ENCODE measurements at places on chromosomes 6 and 20. TPM values are rescaled to one million over a fixed set of nuclear protein-coding genes. Genes with fewer than 3 reads are reported as not detected.

The COL19A1 gene
- 0.04 TPM for total RNA-seq

DNA sequence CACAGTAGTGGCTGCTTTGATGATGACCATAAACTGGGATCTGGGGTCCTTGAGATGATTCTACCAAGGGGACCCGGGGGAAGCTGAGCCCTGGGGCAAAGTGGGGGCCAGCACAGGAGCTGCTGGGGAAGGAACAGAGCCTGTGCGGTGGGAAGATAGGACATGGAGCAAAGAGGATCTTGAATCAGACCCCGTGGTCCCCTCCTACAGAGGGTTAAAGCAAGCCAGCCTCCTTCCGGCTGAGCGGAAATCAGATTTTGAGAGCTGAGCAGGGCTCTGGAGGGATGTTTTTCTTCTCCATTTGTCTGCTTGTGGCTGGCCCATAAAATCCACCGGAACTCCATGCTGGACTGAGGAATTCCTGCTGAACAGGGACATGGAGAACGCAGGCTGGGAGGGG is 10.1 kb upstream of the TCF15 start:
- ATAC-seq = no peak

DNA sequence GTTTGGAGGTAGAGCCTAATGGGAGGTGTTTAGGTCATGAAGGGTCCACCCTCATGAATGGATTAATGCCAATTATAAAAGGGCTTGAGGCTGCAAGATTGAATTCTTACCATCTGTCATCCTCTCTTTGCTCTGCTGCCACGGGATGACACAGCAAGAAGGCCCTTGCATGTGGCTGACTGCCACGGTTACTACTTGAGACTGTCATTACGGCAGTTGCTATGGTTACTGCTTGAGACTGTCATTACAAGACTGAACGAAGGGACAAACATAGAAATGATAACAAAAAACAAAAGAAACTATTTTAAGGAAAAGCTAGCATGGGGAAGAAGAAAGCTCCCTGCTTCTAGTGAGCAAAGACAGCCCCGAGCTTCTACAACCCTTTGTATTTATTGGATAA is 715.0 kb downstream of the TFAP2A start:
- no peak for ATAC-seq

DNA sequence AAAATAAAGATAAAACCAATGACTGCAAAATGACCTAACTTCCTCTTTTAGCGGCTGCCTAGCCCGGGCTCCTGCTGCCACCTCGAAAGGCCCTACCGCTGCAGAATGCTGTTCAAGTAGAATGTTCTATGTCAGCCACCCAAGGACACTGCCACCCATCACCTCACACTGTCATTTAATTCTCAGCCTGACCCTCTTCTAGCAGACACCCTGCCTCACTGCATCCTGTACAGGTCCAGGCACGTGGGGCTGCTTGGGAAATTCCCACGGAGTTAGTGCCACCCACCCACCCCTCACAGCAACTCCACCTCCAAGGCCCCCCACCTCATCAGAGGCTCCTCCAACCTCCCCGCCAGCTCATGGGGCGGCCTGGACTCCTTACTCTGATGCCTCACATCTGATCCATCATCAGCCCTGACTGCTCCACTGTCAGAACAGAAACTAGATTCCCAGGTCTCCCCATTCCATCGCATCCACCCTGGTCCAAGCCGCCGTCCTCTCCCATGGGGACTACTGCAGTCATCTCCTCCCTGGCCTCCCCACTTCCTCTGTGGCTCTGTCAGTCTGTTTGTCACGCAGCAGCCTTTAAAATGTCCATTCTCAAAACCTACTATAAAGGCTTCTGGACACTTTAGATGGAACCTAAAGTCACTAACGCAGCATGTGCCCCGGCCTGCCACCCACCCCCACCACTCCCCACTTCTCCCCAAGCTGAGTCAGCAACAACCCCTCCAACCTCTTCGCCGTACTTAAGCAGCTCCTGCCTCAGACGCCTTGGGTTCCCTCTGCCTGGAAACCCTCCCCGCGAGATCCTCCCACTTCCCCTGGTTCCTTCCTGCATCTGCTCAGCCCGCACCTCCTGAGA is 17.0 kb downstream of the NFATC2 start:
- no peak for ATAC-seq

The MAP1LC3A gene
- total RNA-seq = 7.0 TPM

DNA sequence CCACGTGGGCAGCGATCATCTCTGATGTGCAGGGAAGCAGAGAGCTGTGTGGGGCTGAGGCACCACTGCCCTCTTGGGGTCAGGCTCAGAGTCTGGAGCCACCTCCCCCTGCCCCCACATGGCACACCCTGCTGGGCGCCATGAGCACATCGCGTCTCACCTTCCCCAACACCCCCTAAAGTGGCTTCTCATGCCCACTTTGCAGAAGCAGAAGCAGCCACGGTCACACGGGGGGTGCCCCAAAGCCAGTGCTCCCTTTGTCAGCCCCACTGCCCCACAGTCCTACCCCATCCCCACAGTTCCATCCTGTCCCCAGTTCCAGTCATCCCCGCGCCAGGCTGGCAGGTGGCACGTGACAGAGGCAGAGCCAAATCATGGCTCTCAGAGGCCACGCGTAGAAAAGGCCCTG is 19.5 kb downstream of the SDCBP2 start:
- ATAC-seq = no peak

The ABT1 gene
- 14.6 TPM for total RNA-seq

DNA sequence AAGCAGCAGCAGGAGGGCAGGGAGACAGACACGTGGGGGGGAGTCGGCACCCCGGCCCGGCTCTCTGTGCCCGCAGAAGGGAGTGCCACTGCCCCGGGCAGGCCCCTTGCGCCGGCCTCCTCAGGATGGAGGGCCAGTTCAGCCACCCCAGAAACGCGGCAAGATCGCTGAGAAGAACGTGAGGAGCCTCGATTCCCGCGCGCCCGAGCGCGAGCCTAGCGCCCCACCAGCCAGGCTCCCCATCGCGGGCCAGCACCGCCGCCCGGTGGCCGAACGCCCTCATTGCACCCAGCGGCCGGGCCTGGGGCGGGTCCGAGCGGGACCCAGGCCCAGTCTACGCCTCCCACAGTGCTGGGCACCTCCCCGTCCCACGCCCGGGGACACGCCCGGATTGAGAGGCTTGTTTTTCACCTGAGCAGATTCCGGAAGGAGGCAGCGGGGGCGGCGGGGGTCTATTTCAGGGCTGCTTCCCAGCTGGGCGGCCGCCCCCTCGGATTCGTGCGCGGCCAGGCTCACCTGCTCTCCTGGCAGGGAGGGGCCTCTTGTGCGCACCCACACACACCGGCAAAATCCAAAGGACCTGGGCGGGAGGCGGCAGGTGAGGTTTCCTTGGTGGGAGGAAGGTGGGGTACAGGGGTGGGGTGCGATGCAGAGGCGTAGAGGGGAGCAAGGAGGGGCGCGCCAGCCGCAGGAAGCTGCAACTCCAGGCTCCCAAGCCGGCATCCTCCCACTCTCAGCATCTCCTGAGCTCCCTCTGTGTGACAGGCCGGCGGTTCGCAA is 9.0 kb upstream of the GRM4 start:
- ATAC-seq = peak; percentile 74

- ATAC-seq = peak; percentile 23
Measured at GRCh38 chr6:37704066-37704465, 6.4 kb upstream of the MDGA1 start.

- ATAC-seq = peak; percentile 70
Measured at GRCh38 chr6:140572129-140572528, 1197.7 kb upstream of the CITED2 start.

DNA sequence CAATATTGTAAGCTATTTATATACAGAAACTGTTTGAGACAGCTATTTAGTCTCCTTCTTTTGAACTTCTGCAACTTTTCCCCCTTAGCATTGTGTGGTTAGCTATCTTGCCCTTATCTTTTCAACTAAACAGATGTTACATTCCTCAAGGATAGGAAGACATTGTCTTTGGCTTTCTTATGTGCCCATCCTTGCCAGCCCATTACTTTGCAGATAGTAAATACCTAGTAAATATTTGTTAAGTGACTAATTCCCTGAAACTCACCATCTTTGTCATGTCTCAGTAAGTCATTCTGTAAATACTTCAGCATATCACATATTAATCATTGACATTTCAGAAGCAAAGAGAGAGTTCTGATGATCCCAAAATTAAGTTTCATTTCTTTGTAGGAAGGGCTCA is 69.1 kb upstream of the FLRT3 start:
- ATAC-seq = no peak

The BMP6 gene
- total RNA-seq = 0.60 TPM

DNA sequence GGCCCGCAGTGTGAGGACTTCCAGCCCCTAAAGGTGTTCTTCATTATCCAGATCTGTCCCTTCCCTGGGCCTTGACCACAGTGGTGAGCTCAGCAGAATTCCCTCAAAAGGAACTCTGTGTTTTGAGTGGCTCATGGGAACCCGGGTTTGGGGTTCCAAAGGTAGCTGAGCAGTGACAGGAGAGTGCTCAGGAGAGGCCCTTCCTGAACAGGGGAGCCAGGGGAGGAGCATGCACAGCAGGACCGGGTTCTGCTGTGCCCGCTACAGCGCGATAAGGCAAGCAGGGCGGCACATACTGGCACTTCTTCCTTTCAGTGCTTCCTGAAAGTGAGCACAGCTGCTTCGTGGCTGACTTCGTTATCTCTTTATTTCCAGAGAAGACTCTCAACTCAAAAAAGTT is 88.3 kb downstream of the SSR1 start:
- no peak for ATAC-seq

DNA sequence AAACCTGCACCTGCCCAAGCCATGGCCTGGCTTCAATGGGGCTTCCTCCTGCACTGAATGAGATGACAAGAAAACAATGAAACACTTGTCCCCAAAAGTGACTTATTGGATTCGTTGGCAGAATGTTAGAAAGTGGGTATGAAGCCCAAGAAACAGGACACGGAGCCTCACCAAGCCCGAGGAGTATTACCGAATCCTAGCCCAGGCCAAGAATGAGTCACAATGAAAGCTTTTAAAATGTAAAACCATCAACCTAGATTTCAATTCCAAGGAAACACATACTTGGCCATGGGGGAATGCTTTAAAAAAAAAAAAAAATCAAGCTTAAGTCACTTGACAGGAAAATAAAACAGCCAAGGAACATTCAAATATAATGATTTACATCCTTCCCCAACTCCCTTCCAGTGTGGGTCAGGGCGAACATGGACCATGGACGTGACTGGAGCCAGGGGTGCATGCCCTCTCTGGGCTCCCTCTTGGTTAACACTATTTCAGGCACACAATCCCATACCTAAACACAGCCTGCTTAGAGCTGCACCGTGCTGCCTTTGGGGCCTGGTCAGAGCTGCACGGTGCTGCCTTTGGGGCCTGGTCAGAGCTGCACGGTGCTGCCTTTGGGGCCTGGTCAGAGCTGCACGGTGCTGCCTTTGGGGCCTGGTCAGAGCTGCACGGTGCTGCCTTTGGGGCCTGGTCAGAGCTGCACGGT is 3.1 kb upstream of the STX16 start:
- ATAC-seq = no peak

DNA sequence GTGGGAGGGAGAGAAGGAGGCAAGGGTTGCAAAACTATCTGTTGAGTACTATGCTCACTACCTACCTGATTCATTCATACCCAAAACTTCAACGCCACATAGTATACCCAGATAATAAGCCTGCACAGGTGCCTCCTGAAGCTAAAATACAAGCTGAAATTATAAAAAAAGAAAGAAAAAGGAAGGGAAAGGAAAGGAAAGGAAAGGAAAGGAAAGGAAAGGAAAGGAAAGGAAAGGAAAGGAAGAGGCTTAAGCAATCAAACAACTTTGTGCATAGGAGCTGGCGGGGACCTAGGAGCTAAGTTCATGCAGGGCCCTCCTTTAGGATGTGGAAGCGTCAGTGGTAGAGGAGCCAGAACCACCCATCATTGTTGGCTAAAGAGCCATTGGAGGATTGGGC is 108.9 kb upstream of the SYNDIG1 start:
- ATAC-seq = no peak

DNA sequence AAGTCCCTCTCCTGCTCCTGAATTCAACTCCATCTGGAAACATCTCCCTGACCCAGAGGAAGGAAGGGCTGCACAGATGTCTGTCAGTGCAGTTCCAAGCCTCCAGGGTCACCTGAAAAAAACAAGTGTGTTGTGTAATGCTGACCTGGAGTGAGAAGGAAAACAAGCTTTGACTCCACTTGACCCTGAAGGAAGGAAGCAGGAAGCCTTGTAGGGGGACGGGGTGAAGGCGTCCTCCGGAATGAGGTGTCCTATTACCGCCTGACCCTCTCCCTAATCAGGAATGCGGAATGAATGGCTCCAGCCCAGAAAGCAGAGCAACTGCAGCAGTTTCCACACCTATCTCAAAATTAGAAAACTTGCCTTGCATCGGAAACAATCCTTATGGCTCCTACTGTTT is 13.9 kb upstream of the ADGRF5 start:
- no peak for ATAC-seq

GRCh38 chr20:10078403-10078802 is 43.6 kb downstream of the ANKEF1 start:
- no peak for ATAC-seq

The ENPP3 gene
- total RNA-seq = 0.24 TPM

DNA sequence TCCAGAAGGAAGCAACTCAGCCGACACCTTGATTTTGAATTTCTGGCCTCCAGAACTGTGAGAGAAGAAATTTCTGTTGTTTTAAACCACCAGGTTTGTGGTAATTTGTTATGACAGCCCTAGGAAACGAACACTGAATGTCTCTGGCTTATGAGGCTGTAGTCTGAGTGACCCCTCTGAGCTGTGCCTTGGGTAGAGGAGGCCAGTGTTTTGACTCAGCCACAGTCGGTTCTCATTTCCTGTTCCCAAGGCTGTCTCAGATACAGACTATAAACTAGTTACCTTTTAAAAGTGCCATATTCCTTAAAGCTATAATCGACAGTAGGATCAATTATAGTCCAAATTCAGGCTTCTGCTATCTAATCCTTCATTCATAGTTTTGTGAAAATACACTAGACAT is 391.2 kb upstream of the MAP3K7 start:
- ATAC-seq = no peak

The E2F1 gene
- total RNA-seq = 3.7 TPM

The OR2H1 gene
- total RNA-seq = not detected

- ATAC-seq = peak; percentile 3
Measured at GRCh38 chr6:7542065-7542873, 798 bp downstream of the DSP start.

DNA sequence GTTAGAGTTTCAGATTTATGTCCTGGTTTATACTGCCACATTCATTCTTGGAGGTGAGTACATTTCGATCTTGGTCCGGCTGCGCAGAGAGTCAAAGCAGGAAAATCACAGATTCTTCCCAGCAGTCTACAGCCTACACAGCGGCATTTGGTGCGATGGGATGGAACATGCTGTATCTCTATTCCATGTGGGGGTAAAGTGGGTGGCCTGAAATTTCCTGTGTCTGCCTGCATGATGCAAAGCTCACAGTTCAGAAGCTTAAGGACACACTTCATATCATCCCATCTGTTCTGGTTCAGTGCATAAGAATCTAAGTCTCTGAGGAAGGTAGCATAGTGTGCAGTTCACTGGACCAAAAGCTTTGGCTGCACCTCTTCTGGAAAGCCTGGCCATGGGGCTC is at the start of gene DEFB127:
TSS of gene DEFB127 (plus strand) at position 301 of the 400 bp plus-strand sequence. CDS start at position 392, 91 bp downstream.
- ATAC-seq = no peak

The CST1 gene
- total RNA-seq = not detected

The RAET1E gene
- 101 TPM for total RNA-seq

DNA sequence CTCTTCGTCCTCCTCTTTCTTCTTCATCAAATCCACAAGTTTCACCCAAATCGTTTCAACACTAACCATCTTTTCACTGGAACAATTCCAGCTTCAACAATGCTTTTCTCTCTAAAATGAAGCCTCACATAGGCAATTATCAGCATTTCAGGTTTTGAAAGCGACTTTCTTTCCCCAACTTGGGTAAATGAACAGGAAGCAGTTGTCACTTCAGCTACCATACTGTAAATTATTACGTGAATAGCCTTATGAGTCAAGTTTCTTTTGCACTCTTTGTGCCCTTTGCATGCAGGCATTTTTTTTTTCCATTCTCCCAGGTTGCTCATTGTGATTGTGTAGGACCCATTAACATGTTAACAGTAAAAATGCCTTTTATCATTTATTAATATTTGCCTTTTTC is 121.7 kb upstream of the BTBD3 start:
- ATAC-seq = no peak

All from esophagus mucosa (tissue), 1 donor.